Iris pigment epithelial cell (primary cell): ENCODE measurements at places on chromosomes 7 and 10.

GRCh38 chr10:128943111-128943510 lies 523.9 kb upstream of the MGMT start:
- no peak for DNase-seq

GRCh38 chr7:151307536-151307935 lies 34.1 kb upstream of the NUB1 start:
- no peak for DNase-seq

- peak; percentile 7 for DNase-seq
Observed at GRCh38 chr10:123573236-123574108, 92.7 kb upstream of the GPR26 start.

GRCh38 chr7:137474540-137475026 lies 131.1 kb upstream of the PTN start:
- no peak for DNase-seq

DNA sequence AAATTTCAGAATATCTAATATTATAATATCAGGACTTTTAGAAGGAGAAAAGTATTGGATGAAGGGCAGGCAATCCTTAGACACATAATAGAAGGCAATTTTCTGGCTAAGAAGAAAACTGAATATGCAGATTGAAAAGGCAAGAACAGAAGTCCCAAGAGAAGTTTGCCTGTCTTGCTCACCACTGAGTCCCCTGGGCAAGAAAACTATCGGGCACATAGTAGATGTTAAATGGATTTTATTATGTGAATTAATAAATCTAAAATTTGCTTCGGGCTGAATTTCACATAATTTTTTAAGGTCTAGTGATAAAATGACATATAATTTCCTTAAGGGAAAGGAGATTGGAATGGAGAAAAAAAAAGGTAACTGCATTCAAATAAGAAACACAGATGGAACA lies 380.9 kb upstream of the GRM3 start:
- DNase-seq, result no peak

DNA sequence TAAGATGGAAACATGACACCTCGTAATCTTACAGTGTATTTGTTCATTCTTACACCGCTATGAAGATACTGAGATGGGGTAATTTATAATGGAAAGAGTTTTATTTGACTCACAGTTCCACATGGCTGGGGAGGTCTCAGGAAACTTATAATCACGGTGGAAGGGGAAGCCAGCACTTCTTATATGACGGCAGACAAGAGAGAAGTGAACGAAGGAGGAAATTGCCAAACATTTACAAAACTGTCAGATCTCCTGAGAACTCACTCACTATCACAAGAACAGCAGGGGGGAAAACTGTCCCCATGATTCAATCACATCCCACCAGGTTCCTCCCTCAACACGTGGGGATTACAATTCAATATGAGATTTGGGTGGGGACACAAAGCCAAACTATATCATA lies 282.3 kb downstream of the HGF start:
- DNase-seq, result no peak

DNA sequence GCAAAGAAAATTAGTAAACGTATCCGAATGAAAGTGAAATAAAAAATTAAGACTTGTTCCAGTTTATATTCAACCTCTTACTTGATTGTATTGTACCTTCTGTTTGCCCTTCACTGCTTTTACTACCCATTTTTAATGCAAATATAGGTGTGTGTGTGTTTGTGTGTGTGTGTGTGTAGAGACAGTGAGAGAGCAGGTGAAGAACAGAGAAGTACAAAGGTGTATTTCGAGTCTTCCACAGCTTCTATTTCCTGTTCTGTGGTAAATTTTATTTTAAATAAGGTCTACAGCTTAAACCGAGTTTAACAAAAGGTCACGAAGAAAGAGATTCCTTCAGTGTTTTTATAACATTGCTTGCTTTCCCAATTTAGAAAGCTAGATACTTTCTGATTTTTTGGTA lies 12.7 kb upstream of the SVIL start:
- no peak for DNase-seq

DNA sequence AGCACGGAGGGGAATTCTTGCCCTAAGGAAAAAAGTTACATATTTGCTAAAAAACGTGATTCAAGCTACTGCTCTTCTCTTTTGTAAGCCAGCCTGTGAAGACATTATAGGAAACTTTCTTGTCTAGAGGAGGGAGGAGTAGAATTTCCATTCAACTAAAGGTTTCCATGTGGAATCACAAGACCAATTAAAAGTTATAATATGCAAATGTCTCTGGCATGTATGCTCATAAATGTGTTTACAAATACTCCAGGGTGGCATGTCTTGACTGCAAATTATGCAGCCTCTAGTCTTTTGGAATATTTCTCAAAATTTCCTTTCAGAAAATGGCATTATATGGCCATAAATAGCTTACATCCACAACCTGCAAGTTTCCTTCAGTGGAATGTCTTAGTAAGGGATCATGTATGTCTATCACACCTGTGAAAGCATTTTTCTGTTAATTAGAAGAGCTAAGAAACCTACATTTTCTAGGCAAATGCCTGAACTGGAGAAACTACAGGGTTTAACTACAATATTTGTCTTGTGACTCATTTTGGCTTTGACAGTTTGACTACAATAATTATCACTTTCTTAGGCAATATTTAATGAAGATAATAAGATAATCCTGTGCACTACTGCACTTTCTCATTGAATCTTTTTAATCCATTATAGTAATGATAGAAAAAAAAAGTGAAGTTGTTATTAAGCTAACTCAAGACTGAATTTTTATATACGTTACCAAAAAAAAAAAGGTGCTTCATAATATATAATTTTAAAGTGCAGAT lies 111.1 kb upstream of the C10orf90 start:
- no peak for DNase-seq

DNA sequence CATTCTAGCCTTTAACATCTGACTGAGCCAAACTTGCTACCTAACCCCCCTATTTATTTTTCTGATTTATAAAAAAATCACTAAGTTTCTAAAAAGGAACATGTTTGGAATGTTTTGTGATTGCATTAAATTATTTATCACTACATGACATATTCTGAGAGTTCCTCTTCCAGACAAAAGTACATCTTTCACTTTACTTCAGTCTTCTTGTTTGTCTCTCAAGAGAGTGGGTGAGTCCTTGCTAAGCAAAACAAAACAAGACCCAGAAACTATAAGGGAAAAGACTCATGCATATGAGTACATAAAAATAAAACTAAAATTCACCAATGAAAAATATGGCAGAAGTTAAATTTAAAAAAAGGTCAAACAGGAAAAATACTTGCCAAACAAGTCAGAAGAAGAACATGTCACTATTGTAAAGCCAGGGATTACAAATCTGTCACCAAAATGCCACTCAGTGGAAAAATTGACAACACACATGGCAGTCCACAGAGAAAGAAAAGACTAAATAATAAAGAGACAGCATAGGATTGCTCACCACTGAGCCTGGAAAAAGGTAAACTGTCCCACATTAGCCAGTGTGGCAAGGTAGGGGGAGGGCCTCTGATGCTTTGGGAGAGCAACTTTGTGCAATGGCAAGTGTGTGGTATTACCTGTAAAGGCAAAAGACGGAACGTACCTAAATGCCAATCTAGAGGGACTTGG lies 166.7 kb upstream of the ZNF32 start:
- no peak for DNase-seq

- DNase-seq, result no peak
Observed at GRCh38 chr7:100441641-100442535, 5.6 kb upstream of the PPP1R35 start.

DNA sequence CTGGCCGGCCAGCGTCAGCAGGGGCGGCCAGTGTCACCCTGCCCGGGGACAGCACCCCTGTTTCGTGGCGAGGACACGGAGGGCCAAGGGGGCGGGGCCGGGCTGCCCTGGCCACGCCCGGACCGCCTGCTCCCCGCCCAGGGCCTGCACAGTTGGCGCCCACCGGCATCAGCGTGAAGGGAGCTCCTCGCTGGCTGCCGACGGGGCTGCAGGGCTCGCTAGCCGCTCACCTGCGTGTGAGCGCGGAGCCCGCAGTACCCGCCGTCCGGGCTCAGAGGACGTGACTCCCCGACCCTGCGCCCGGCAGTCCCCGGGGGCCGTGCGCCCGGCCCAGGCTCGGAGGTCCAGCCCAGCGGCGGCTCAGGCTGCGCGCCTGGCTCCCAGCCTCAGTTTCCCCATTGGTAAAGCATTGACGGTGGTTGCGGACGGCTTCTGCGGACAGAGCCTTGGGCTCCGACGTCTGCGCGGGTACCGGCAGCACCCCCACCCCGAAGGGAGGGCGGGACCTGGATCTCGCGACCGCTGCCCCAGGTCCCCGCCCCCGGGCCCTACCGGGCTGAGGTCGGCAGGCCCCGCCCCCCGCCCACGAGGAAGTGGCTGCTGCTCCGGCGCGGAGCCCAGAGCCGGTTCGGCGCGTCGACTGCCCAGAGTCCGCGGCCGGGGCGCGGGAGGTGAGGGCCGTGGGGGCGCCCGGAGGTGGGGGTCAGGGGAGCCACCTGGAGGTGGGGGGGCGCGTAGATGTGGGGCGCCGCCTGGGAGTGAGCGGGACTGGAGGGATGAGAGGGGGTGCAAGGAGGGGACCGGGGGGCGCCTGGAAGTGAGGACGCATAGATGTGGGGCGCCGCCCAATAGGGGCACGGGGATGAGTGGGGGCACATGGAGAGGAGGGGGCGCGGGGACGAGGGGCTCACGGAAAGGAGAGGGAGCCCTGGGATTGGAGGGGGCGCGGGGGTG lies at the start of gene ARPC1B:
ARPC1B (plus strand) TSS at position 620 of the 954 bp plus-strand sequence. CDS start 10,985 bp downstream, outside the sequence.
- DNase-seq, result peak; percentile 81

GRCh38 chr7:23358152-23358674 lies 59.1 kb downstream of the MALSU1 start:
- DNase-seq, result no peak
